ENCODE measurements at places on chromosomes 6 and 20.

DNA sequence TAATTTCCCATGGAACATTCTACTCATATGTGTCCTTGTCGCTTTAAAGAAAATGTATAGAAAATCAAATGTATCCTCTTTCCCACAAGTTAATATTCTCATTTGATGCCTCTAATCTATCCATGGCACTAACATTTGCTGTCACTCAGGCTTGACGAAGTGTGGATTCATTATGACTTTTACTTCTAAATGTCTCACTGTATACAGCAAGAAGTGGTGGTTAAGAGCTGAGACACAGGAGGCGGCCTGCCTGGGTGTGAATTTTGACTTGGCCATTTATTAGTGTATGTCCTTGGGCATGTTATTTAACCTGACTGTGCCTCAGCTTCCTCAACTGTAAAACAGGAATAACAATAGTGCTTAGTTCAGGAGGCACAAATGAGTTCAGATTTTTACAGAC, 70.0 kb downstream of the TRMT6 start:
- DNase-seq = no peak

DNA sequence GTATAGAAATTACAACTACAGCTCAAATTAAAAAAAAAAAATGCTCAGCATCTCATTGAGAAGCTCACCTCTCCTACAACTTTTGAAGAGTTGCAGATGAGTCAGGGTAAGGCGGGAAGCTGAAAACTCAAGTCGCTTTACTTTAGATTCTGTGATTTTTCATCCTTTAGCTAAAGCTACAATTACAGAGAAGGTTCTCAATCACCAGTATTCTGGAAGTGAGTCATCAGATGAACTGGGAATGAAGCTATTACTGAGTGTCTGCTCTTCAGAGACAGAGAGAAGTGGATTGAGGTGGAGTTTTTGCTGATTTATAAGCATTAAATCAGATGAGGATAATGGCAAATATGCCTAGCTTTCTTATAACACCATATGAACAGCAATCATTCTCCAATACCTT, 91.9 kb downstream of the TFAP2A start:
- DNase-seq = peak; percentile 47

- no peak for DNase-seq
These were observed 395.1 kb upstream of the CNR1 start for GRCh38 chr6:88561034-88561953.

GRCh38 chr6:51738614-51739013, 348.8 kb downstream of the PKHD1 start:
- DNase-seq = no peak

DNA sequence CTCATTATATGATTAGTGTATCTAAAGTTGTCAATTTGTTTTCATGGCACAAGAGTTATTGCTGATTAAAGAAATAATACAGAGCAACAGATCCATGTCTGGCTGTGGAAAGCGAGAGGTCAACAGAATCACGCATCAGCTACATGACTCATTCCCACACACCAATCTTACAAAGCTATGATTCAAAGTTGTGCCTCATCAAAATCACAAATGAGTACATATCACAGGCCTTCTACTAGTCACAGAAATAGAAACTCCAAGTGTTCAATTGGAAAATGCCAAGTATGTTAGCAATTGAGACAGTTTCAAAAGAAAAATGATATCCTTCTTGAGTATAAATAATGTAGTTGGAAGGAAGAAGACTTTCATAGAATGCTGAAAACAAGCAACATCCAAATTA, 57.8 kb upstream of the NKAIN2 start:
- peak; percentile 2 for DNase-seq

- peak; percentile 29 for DNase-seq
These were observed 147.9 kb upstream of the SHLD1 start for GRCh38 chr20:5602346-5602745.

GRCh38 chr6:39054577-39055142, 6.1 kb downstream of the GLP1R start:
- DNase-seq = no peak

DNA sequence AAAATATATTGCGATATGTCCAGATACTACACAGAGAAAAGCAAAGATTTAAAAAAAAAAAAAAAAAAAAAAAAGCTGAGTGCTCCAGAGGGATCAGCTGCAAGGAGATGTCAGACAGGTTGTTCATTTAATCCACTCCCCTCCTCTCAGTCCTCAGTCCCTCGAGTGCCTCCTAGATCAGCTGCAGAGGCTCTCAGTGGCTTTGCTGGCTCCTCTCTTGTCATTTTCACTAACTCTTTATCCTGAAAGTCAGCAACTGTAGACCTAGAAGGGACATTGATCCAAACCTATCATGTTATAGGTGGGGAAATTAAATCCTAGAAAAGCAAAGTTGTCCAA, 61.6 kb downstream of the KIAA0319 start:
- DNase-seq = no peak

- no peak for DNase-seq
These were observed 48.4 kb upstream of the PIM1 start for GRCh38 chr6:37121556-37121955.

- peak; percentile 73 for DNase-seq
These were observed at the start of gene DDR1 for GRCh38 chr6:30883685-30884520. Gene DDR1, plus strand, starts transcription at chr6:30884519. Its CDS starts 4,211 bp downstream, at chr6:30888730.
